Activated CD4-positive, alpha-beta memory T cell treated with anti-CD3 and anti-CD28 coated beads, Interleukin-2, amount 10 ng/mL, durations not matched to agents 7 days and 5 days (primary cell): ENCODE measurements at places on chromosomes 1 and 21.

DNA sequence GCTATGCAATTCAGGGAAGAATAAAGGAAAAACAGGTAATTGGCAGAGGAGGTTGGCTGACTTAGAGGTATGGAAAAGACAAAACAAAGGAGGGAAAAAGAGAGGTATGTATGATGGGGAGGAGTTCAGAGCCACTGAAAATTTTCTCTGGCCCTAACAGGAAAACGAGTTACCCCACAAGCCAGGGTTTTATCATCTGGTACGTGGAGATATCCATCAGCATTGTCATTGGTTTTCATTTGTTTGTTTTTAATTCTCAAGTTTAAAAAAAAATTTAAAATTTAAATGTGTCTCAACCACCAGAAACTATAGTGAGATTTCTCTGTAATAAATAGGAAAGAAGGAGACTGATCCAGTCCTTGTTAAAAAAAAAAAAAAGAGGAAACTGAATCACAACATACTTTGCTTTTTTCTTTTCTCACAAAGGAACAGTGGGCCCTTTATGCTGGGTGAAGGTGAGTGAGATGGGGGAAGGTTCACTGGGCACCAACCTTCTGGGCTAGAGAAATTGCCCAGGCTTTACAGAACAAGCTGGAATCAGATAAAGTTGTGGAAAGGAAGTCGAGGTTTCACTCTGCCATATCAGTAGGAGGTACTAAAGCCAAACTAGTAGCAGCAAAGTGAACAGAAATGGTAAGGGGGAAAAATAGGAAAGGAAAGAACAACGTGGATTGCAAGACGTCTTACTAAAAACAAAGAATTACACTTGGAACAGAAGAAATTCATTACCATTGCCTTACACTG lies 2.7 kb downstream of the IFNAR2 start:
- H3K27ac ChIP-seq, result peak overlapping the region; percentile 92
- peak overlapping the region; percentile 82 for H3K4me3 ChIP-seq
- no peaks in the 10 kb centered on the region for H3K27me3 ChIP-seq
- H3K36me3 ChIP-seq, result peaks cover 50% of the 10 kb centered on the region
- H3K4me1 ChIP-seq, result peaks cover 56% of the 10 kb centered on the region

DNA sequence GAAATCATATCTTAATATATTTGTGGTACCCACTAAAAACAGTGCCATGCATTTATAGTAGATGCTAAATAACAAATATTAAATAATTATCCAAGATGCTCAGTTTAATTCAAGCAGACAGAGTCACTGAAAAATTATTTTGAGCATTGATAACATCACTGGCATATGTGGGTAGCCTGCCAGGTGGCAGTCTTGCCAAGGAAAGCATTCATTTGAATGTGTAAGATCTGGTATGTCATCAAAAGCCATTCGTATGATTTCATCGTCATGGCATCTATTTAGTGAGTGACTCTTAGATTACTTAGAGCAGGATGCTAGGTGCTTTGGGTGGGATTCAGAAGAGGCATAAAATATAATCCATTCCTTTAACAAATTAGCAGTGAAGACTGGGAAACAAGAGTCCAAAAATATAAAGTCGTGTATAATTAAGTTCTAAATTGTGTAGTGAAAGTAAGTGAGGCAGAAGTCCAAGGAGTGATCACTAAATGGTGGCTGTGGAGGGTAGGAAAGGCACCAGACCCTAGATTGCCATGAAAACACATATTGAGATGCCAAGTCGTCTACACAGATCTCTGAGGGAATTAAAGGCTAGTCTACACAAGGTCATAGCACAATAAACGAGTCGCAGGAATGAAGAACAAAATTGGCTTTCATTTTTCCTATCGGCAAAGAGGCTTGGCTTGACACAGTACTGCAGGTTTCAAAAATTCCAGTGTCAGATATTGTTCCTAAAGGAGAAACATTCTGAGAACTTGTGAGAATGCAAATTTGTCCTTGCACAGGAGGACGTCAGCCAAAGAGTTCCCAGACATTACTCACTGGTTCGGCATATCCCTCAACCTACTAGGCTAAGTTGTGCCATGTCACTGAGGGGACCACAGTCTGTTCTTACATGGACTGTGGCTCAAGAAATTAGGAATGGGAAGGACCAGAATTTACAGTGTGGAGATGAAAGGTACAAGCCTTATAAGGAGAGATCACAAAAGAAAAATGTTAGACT lies 130.8 kb downstream of the LYPLAL1 start:
- H3K36me3 ChIP-seq, result no peaks in the 10 kb centered on the region
- no peak overlapping the region for H3K4me3 ChIP-seq
- no peak overlapping the region for H3K27ac ChIP-seq
- H3K4me1 ChIP-seq, result no peaks in the 10 kb centered on the region
- DNase-seq, result no peak
- H3K27me3 ChIP-seq, result no peaks in the 10 kb centered on the region

DNA sequence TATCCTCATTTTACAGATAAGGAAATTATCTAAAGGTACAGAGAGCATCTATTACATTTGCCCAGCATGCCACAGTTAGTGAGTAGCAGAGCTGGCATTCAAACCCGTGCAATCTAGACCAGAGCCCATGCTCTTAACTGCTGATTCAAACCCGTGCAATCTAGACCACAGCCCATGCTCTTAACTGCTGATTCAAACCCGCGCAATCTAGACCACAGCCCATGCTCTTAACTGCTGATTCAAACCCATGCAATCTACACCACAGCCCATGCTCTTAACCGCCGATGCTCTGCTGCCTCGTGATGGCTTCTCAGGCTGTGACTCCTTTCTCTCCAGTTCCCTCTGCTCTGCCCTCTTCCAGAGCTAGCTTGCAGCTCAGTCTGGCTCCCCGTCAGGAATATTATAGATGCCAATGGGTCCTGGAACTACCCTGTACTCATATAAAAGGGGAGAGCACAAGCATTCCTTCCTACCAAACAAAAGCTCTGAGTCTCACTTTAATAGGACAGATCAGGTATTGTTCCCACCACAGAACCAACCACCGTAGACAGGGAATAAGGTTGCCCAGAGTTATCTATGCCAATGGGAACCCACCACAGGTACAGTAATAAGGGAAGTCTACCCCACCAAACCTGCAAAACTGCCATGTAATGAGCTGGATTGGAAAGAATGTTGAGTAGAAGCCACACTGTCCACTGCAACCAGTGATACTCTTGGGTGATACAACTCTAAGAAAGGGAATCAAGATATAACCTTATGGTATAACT lies 78.4 kb downstream of the SMYD3 start:
- H3K27ac ChIP-seq, result peak overlapping the region; percentile 48
- H3K4me1 ChIP-seq, result peaks cover 14% of the 10 kb centered on the region
- peak; percentile 56 for DNase-seq
- peaks cover 10% of the 10 kb centered on the region for H3K36me3 ChIP-seq
- H3K27me3 ChIP-seq, result peaks cover 2% of the 10 kb centered on the region

GRCh38 chr1:19445417-19446342 lies 39.7 kb downstream of the CAPZB start:
- H3K27me3 ChIP-seq, result no peaks in the 10 kb centered on the region
- H3K4me3 ChIP-seq, result no peak overlapping the region
- H3K27ac ChIP-seq, result peak overlapping the region; percentile 50
- peaks cover 65% of the 10 kb centered on the region for H3K4me1 ChIP-seq
- no peak for DNase-seq
- H3K36me3 ChIP-seq, result peaks cover 46% of the 10 kb centered on the region

- peaks cover 52% of the 10 kb centered on the region for H3K36me3 ChIP-seq
- peaks cover 45% of the 10 kb centered on the region for H3K4me1 ChIP-seq
- H3K27me3 ChIP-seq, result peaks cover 11% of the 10 kb centered on the region
- peak; percentile 88 for DNase-seq
- peak overlapping the region; percentile 99 for H3K4me3 ChIP-seq
These were observed 596 bp downstream of the CD247 start for GRCh38 chr1:167517535-167518330.

DNA sequence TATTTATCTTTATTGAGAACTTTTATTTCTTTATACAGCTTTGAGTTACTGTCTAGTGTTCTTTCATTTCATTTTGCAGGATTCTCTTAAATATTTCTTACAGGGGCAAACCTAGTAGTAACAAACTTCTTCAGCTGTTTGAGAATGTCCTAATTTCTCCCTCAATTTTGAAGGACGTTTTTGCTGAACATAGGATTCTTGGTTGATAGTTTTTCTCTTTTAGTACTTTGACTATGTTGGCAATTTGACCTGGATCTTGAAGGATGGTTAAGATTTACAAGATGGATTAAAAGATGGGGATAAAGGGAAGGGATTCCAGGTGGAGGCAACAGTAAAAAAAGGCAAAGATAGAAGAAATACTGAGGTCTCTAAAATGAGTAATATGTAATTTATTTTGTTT lies 38.9 kb downstream of the XPR1 start:
- peaks cover 40% of the 10 kb centered on the region for H3K36me3 ChIP-seq
- H3K27ac ChIP-seq, result no peak overlapping the region
- H3K4me3 ChIP-seq, result no peak overlapping the region
- no peaks in the 10 kb centered on the region for H3K27me3 ChIP-seq

DNA sequence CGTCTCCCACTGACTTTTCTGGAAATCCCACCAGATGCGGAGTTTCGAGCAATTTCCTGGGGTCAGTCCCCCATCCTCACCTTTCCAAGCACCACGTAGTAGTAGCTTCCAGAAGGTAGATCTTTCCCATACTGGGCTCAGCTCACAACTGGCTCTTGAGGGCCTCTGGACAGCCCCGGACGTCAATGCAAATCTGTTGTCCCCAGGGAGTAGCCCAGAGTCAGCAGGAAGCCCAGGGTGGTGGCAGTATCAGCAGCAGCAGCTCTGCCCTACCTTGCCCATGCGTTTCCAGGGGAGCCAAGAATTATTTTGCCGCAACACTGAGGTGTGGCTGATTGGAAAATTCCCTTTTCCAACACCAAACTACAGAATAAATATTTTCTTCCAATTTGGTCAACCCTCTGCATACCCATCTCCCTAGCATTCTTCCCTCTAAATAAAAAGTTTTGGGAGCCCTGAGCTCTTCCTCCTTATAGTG lies 70.3 kb downstream of the CD46 start:
- peaks cover 51% of the 10 kb centered on the region for H3K36me3 ChIP-seq
- H3K4me1 ChIP-seq, result peaks cover 68% of the 10 kb centered on the region
- no peak overlapping the region for H3K27ac ChIP-seq
- H3K4me3 ChIP-seq, result no peak overlapping the region
- DNase-seq, result no peak
- no peaks in the 10 kb centered on the region for H3K27me3 ChIP-seq

DNA sequence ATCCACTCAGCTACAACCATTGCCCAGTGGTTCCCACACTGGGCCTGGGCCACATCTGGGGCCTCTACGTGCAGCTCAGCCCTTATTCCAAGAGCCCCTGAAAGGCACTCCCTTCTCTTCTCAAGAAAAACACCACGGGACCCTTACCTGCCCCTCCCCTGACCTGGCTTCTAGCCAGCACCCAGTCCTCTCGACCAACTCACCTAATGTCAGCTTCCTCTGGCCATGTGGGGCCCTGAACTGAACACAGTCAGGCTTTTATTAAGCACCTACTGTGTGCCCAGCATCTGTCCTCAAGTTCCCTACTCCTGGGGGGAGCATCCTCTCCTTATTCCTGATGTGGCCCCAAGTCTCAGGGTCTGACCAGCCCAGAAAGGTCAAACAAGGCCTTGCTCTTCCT lies 208.4 kb downstream of the MATN1 start:
- no peak overlapping the region for H3K27ac ChIP-seq
- DNase-seq, result no peak
- H3K4me1 ChIP-seq, result no peaks in the 10 kb centered on the region
- no peak overlapping the region for H3K4me3 ChIP-seq

GRCh38 chr1:70140894-70141293 lies 64.5 kb downstream of the LRRC40 start:
- H3K36me3 ChIP-seq, result no peaks in the 10 kb centered on the region
- no peak for DNase-seq
- no peaks in the 10 kb centered on the region for H3K27me3 ChIP-seq

GRCh38 chr1:154808909-154809262 lies 61.2 kb downstream of the KCNN3 start:
- H3K4me3 ChIP-seq, result no peak overlapping the region
- no peaks in the 10 kb centered on the region for H3K36me3 ChIP-seq
- H3K27me3 ChIP-seq, result peaks cover 42% of the 10 kb centered on the region
- DNase-seq, result no peak

- no peak overlapping the region for H3K4me3 ChIP-seq
- no peaks in the 10 kb centered on the region for H3K36me3 ChIP-seq
- H3K27me3 ChIP-seq, result no peaks in the 10 kb centered on the region
These were observed 176.2 kb downstream of the PGBD5 start for GRCh38 chr1:230249695-230250480.

GRCh38 chr1:197521118-197521739 lies 253.2 kb downstream of the CRB1 start:
- H3K27me3 ChIP-seq, result no peaks in the 10 kb centered on the region
- no peak overlapping the region for H3K4me3 ChIP-seq
- peaks cover 6% of the 10 kb centered on the region for H3K4me1 ChIP-seq

DNA sequence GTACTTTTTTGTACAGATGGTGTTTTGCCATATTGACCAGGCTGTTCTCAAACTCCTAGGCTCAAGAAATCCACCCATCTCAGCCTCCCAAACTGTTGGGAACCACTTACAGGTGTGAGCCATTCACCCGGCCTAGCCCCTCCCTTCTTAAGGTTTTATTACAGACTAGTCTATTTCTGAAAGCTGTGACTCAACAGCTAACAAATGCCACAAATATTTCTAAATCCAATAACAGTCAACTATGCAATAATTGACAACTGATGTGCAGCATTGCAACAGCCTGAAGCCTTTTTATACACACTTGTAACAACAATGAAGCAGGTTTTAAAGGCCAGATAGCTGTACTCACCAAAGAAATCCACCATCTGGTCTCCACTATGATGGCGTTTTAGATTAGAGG lies 51.4 kb downstream of the GRIK1 start:
- H3K27me3 ChIP-seq, result no peaks in the 10 kb centered on the region
- no peak overlapping the region for H3K27ac ChIP-seq
- DNase-seq, result no peak
- H3K4me1 ChIP-seq, result no peaks in the 10 kb centered on the region
- H3K36me3 ChIP-seq, result no peaks in the 10 kb centered on the region

DNA sequence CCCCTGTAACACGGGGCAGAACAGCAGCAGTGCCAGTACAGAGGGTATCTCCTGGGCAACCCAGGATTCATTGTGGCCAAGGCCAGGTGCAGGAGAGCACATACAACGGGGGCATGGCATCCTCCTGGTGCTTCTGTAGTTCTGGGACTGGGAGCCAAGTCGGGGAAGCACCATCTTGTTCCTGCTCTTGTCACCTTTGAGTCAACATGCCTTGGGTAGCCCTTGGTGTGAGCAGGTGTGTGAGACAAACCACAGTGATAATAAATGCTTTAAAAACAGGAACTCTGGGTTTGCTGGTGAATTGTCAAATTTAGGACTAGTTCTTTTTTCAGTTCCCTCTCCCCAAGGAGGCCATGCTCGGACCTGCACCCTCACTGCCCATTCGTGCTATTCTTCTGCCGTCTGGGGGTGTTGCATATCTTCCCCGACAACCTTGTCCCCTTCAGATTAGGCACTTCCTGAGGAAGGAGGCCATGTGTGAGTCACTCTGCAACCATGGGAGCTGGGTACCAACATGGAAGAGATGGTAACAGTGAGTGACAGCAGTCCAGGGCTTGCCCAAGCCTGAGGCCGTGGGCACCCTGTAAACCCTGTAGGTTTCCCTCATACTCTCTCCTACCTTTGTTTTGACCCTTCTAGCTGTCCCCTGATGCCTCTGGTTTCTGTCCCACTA lies 150.2 kb downstream of the GRIK3 start:
- H3K4me1 ChIP-seq, result no peaks in the 10 kb centered on the region
- peak; percentile 10 for DNase-seq
- no peaks in the 10 kb centered on the region for H3K36me3 ChIP-seq
- H3K27ac ChIP-seq, result no peak overlapping the region

GRCh38 chr1:167671727-167672511 lies 41.9 kb downstream of the RCSD1 start:
- no peak overlapping the region for H3K4me3 ChIP-seq
- H3K4me1 ChIP-seq, result peaks cover 65% of the 10 kb centered on the region
- H3K27me3 ChIP-seq, result no peaks in the 10 kb centered on the region
- H3K36me3 ChIP-seq, result peaks cover 79% of the 10 kb centered on the region
- DNase-seq, result no peak
